ENCODE measurements at places on chromosomes 3 and 15. TPM values are rescaled to one million over a fixed set of nuclear protein-coding genes. Genes with fewer than 3 reads are reported as not detected.

The CD200 gene
- 49.7 TPM for total RNA-seq

DNA sequence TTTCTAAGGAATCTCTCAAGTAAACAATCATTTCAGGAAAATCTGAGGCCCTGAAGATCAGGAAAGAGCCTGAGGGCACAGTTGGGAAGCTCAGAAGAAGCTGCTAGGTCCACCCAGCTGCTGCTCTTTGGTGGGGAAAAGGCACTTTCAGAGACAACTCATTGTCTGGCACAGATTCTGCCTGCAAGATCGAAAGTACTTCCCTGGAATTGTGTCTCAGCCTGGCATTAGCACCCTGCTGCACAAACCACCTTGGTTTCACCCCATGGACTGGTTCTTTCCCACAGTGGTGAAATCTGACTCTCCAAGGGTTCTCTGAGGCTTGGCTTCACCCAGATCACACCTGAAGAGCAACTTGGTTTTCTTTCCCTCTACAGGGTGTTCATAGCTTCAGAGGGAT, 18.7 kb downstream of the THRB start:
- no peak for DNase-seq

GRCh38 chr3:146646261-146646660, 41.1 kb upstream of the PLSCR5 start:
- no peak for DNase-seq

GRCh38 chr15:98876451-98877369, 130.9 kb downstream of the PGPEP1L start:
- no peak for DNase-seq

- no peak for DNase-seq
Measured at GRCh38 chr15:34993877-34994276, 5.8 kb upstream of the ZNF770 start.
